Posterior cingulate gyrus (tissue), 11 donors: ENCODE measurements at places on chromosomes 11 and 22.

DNA sequence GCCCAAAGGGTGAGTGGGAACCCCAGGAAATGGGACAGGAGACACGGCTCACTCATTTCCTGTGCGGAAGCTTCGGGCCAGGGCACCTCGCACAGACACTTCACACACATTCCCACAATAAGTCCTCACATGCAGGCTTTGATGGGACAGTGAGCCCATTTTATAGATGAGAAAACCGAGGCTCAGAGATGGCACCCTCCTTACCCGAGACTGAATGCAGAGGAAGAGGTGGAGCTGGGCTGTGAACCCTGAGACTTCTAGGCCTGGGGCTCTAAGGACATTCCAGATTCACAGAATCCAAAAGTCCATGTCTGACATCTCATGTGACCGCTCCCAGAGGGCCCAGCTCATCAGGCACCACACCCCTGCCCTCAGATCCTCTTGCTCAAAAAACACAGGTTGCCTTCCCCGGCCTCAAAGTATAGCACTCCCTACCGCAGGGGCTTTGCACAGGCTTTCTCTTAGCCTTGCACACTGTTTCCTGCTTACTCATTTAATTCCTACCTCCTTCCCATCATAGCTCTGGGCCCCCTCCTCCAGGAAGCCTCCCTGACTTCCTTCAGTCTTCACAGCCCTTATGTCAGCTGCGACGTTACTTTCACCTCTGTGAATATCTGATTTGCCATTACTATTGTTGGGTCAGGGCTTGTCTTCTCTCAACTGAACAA is 57.1 kb upstream of the TCF20 start:
- DNase-seq: no peak

GRCh38 chr11:57301711-57302423 is 22.9 kb downstream of the TNKS1BP1 start:
- DNase-seq: no peak

DNA sequence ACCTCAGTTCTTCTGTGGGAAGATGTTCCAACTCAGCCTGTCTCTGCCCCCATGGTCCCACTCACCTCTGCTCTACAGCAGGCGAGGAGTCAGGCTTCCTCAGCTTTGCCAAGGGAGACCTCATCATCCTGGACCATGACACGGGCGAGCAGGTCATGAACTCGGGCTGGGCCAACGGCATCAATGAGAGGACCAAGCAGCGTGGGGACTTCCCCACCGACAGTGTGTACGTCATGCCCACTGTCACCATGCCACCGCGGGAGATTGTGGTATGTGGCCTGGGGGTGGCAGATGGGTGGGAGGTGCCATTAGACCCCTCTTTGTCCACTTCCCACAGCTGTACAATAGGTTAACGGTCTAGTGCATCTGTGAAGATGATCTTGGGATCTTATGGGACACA is 73.3 kb downstream of the MYO7A start:
- DNase-seq: peak; percentile 12

GRCh38 chr22:48403521-48404403 is 1423.9 kb downstream of the BRD1 start:
- DNase-seq: no peak

GRCh38 chr22:44698531-44699421 is 3.2 kb upstream of the PRR5 start:
- DNase-seq: no peak

DNA sequence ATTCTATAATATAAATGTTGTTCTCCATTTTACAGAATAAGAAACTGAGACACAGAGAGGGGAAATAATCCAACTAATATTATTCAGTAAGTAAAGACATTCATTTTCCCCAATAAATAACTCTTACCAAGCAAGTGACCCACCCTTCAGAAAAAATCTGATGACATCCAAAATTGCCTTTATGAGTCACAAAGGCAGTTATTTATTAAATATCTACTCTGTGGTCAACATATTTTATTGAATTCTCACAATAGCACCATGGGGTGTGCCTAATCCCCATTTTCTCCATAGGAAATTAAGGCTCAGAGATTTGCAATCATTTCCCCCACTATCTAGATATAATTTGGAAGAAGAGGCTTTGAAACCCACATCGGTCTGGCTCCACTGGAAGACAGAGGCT is 161.5 kb upstream of the ISX start:
- no peak for DNase-seq

GRCh38 chr11:80673566-80673965 is 1232.7 kb upstream of the TENM4 start:
- no peak for DNase-seq

DNA sequence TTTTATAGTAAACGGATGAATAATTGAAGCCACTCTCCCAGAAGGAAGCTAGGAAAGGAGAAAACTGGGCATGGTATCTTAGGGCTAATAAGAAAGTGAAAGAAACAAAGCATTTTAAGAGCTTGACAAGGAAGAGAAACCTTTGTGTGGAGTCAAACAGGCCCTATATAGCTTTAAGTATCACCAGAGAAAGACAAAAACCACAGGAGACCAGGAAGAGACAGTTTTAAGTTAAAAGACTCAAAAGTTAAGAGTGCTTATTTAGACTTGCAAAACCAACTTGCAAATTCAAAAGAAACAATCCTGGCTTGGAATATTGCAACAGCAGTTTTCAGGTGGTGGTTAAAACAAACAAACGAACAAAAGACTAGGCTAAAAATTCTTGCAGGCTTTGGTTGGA is 3.4 kb downstream of the PAK1 start:
- DNase-seq: no peak

GRCh38 chr11:69386594-69387408 is 92.8 kb downstream of the MYEOV start:
- no peak for DNase-seq

DNA sequence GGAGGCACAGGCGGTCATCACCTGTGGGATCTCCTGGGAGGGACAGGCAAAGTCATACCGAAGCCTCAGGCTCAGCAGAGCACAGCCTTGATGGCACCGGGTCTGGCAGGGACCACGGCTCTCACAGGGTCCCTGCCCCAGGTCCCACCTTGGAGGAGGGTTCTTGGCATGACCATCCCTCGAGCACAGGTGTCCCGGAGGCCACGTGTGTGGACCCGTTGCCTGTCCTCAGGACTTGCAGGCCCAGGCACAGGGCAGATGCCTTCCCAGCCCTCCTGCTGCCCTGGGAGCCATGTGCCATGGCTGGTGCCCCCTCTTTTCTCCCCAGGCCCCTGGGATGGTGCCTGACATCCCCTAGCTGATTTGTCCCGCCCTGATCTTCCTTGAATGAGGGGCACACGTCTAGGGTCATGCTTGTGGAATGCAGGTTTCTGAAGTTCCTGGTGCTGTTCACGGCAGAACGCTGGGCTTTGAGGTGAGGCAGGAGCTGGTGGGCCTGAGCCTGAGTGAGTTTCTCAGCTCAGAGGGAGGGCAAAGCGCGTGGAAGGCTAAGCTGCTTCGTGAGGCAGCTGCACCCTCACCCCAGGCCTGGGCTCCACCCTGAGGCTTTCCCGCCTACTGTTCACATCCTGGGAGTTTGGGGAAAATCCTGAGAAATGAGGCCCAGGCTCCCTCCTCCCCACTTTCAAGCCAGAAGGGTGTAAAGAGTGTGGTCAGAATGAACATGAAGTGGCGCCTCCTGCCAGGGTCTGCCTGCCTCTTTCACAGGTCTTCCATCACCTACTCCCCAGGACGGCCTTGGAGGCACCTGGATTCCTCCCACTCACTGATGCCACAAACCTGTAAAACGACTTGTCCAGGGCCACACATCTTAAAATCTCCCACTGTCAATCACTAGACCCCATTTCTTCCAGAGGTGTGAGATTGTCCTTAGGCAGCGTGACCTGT is 325.8 kb upstream of the B3GAT1 start:
- no peak for DNase-seq

DNA sequence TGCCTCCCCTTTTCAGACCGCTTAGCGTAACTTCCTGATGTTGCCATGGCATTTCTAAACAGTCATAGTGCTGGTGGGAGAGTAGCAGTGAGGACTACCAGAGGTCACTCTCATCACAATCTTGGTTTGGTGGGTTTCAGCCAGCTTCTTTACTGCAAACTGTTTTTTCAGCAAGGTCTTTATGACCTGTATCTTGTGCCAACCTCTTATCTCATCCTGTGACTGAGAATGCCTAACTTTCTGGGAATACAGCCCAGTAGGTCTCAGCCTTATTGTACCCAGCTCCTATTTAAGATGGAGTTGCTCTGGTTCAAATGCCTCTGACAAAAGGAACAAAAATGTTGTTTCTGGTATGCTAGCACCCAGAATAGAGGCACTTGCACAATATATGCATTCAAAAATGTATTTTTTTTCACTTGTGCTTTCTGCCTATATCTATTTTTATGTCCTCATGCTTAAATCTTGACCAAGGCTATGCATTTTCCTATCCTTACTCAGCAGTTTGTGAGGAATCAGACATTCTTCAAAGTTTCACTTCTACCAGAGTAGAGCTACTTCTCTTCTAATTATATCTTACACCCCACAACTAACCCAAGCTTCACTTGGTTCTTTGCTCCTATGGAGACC is 16.1 kb upstream of the OR51M1 start:
- DNase-seq: no peak

DNA sequence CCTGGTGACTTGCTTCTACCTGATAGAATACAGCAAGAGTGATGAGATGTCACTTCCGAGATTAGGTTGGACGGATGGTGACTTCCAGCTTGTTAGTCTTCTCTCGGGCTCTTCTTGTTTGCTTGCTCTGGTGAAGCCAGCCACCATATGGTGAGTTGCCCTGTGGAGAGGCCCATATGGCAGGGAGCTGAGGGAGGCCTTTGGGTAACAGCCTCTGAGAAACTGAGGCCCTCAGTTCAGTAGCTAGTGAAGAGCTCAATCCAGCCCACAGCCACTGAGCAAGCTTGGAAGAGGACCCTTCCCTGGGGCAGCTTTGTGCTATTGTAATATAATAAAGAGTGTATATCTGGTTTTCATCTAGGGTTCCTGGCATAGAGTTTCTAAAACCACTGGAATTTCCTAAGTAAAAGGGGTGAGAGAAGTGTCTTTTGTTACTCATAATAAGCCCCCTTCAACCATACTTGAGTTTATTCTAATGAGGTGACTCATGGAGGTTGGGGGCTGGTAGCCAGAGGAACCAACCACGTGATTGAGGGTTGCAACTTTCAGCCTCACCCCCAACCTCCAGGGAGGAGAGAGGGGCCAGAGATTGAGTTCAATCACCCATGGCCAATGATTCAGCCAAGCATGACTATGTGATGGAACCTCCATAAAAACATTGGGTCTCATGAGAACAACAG is 8.0 kb upstream of the TPCN2 start:
- no peak for DNase-seq

GRCh38 chr22:47384977-47385376 is 622.5 kb downstream of the TBC1D22A start:
- peak; percentile 50 for DNase-seq

GRCh38 chr11:90250970-90251369 is 28.1 kb upstream of the CHORDC1 start:
- no peak for DNase-seq

DNA sequence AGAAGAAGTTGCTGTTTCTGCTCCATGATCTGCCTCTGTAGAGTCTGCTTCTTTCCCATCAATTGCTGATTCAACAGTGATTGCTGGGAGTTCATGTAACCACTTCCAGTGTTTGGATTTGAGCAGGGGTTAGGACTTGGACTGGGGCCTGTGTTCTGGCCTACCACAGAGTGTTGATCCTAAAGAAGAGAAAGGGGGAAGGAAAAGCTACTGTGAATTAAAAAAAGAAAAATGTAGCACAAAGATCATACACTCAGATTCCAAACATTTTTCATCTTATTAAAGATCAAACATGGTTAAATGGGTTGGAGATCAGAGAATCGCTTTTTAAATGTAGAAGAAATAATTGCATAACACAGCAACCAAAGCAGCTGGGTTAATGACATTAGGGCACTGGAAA is 67.6 kb upstream of the MTMR2 start:
- DNase-seq: no peak

GRCh38 chr11:23723861-23724260 is 773.0 kb upstream of the LUZP2 start:
- DNase-seq: no peak

DNA sequence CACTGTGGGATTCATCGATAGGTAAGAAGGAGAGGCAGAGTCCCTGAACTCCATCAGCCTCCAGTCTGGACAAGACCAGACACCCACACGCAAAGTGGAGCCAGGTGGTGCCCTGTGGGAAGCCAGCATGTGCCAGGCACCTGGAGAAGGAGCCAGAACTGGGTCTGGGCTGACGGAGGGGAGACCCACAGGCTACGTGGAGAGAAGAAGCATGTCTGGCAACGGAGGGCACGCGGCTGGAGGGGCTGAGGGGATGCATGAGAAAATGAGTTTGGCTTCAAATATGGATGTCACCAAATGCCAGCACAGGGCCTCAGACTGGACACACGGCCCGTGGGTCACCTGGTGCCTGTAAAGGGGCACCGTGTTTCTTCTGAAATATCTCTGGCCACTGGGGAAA is 55.7 kb downstream of the LINC01488 start:
- DNase-seq: peak; percentile 76

- DNase-seq: peak; percentile 42
Observed at GRCh38 chr11:8086001-8086479, 5.0 kb downstream of the TUB start.

- no peak for DNase-seq
Observed at GRCh38 chr22:22902247-22903001, 14.8 kb downstream of the IGLL5 start.

DNA sequence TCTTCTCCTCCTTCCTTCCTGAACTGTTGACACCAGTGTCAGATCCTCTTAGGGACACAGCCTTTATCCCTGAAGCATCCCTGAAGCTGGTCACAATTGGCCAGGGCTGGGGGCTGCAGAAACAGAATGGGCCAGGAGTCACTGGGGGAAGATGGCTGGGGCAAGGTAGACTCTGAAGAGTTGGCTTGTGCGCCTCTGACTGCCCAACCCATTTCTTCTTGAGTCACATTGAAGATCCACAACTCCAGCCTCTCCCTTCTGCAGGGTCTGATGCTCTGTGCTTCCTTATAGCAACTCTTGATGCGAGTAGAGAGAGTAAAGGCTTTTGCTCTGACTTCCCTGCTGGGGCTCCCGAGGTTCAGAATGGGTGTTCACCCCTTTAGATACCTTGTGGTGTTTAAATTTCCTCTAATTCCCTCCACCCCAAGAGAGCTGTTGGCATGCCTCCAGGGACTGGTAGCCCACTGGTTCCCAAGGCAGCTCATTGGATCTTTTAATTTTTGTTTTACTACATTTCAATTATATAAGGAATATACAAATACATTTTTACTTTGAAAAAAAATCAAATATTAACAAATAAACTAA is 13.4 kb downstream of the PRDM11 start:
- DNase-seq: no peak

DNA sequence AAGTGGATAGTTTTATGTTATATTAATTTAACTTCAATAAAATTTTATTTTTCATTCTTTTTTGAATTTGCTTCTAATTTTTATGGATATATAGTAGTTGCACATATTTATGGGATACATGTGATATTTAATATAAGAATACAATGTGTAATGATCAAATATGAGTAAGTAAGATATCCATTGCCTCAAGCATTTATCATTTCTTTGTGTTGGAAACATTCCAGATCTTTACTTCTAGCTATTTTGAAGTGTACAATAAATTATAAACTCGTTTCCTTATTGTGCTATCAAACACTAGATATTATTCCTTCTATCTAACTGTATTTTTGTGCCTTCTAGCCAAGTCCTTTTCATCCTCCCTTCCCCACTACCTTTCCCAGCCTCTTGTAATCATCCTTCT is 17.0 kb downstream of the EXPH5 start:
- no peak for DNase-seq

- DNase-seq: no peak
Observed at GRCh38 chr11:117532568-117532967, 204.9 kb downstream of the CEP164 start.

- no peak for DNase-seq
Observed at GRCh38 chr11:61694946-61695706, 14.9 kb downstream of the DAGLA start.

- no peak for DNase-seq
Observed at GRCh38 chr22:44603767-44604166, 98.2 kb upstream of the PRR5 start.
